ENCODE measurements at places on chromosomes 16 and 17.

- DNase-seq: no peak
Measured at GRCh38 chr17:78882540-78883088, 20.4 kb downstream of the CEP295NL start.

- no peak for DNase-seq
Measured at GRCh38 chr17:47697906-47698711, 4.1 kb downstream of the TBKBP1 start.

GRCh38 chr17:80005360-80006338 is 30.0 kb downstream of the TBC1D16 start:
- peak; percentile 65 for DNase-seq

DNA sequence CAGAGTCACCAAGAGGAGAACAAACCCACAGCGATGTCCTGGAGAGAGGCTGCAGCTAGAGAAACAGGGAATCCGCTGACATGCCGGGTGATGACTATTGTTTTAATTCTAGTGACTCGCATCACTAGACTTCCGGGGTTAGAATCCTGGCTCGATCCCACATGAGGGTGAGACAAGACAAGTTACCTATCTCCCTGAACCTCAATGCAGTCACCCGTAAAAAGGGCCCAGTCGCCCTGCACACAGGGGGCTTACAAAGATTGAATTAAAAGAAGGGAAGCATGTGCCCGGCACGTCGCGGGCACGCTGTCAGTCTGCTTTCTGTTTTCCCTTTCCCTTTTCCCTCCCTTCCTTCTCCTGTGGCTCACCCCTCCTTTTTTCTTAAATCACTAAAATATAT is 212.9 kb upstream of the FOXF1 start:
- DNase-seq: no peak

DNA sequence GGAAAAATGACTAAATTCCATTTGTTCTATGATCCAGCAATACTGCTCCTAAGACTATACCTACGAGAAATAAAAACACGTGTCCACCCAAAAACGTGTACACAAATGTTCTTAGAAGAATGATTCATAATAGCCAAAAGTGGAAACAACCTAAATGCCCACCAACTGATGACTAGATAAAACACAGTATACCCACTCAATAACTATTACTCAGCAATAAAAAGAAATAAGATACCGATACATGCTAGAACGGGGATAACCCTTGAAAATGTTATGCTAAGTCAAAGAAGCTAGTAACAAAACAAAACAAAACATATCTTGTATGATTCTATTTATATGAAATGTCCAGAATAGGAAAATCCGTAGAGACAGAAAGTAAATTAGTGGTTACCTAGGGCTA is 17.6 kb downstream of the CCL16 start:
- DNase-seq: no peak

- DNase-seq: no peak
Measured at GRCh38 chr16:31508706-31509195, 560 bp upstream of the RUSF1 start.

DNA sequence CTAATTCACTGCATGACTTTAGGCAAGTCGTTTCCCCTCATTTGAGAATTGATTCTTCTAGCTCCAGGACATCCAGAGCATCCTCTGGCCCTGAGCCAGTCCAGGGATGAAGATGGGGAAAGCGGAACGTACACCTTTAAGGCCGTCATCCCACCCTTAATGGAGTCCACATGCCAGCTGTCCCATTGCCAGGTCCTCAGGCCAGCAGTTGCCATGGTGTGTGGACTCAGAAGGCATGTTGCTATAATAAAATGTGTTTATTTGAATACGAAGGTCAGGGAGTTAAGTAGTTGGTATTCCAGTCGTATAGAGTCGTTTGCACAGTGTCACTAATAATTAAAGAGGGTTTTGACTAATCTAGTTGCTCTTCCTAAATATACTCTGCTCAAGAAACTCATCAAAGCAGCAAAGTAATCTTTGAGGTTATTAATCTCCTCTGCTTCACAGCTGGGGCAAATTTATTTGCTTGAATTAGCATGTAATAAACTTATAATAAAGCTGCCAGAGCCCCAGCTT is 30.4 kb downstream of the CCDC182 start:
- no peak for DNase-seq

GRCh38 chr17:76670718-76671122 is 27.2 kb upstream of the ST6GALNAC1 start:
- no peak for DNase-seq

DNA sequence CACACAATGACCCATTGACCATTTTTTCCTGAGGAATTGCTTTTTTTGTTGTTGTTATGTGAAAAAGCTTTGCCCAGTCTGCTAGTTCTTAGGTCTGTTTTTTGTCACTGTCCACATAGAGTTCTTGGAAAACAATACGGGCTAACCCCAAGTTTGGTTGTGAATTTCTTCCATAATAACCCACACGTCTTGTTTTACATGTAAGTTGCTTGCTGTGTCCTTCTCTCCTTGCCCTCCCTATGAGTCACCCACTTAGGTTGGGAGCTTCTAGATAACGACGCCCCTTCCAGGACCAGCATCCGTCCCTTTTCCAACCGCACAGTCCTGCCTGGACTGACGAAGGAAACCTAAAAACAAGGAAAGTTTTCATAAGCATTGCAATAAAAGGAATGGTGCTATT is 175.3 kb upstream of the HS3ST3A1 start:
- no peak for DNase-seq

GRCh38 chr17:8469964-8470363 is 34.3 kb downstream of the NDEL1 start:
- DNase-seq: no peak

DNA sequence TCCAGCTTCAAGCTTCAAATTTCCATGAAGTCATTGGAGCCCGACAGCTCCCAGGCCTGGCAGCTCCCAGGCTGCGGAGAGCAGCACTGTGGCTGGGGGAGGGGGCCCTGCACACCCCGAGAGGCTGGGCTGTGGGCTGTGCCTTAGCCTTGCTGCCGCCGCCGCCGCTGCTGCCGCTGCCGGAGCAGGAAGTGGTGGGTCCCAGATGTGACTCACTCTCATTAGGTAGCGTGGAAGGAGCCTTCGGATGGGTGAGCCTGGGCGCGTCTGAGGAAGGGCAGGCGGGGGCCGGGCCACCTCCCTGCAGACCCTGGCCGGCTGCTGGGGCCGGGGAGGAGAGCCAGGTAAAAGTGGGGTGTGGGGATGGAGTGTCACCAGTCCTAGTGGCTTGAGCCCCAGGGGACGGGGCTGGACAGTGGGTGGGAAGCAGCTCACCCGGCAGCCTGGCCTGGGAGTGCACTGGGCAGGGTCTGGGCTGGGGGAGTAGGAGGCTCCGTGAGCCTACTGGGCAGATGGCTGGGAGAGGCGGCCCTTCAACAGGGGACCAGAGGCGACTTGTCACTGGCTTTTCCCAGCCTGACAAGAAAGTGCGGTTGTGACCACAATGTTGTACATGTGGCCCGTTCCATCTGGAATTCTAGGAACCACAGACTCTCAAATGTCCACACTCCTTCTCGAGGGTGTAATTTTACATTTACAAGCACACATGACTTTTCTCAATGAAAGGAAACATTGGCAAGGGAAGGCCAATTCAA is at the start of gene ADCY7:
Gene ADCY7, plus strand, starts transcription at position 215 of the 755 bp plus-strand sequence. CDS start 21,629 bp downstream, outside the sequence.
- DNase-seq: peak; percentile 86

DNA sequence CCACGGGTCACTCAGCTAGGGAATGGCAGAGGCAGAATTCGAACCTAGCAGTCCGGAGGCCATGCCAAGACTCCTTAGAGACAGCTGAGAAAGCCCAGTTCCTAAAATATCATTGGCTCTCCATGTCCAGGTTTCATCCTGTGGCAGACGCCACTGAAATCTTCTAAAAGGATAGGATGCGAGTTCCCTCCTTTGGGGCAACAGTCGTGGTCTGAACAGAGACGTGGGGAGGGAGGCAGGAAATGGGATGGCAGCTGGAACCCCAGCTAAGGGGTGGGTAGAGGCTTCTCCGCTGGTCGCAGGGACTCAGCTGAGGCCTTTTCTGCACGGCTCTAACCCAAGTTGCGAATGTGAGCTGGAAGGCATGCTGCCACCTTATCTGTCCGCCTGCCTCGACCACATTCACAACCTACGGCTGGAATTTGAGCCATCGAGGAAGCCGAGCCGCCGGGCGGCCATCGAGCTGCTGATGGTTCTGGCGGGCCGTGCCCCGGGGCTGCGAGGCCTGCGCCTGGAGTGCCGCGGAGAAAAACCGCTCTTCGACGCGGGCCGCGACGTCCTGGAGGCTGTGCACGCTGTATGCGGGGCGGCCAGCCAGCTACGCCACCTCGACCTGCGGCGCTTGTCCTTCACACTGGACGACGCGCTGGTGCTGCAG is 1.9 kb upstream of the HSF4 start:
- DNase-seq: no peak

GRCh38 chr17:67865438-67865837 is 40.1 kb downstream of the BPTF start:
- DNase-seq: no peak

- DNase-seq: no peak
Measured at GRCh38 chr17:55440391-55440790, 18.8 kb upstream of the MMD start.

DNA sequence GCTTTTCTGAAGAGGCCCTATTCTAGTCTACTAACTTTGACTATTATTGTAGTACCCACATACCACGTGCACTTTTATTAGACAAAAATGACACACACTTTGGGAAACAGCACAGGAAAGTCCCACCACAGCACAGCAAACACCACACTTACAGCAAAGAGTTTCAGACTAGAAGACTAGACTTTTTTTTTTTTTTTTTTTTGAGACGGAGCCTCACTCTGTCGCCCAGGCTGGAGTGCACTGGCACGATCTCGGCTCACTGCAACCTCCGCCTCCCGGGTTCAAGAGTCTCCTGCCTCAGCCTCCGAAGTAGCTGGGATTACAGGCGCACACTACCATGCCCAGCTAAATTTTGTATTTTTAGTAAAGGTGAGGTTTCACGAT is 20.1 kb downstream of the YWHAE start:
- no peak for DNase-seq

DNA sequence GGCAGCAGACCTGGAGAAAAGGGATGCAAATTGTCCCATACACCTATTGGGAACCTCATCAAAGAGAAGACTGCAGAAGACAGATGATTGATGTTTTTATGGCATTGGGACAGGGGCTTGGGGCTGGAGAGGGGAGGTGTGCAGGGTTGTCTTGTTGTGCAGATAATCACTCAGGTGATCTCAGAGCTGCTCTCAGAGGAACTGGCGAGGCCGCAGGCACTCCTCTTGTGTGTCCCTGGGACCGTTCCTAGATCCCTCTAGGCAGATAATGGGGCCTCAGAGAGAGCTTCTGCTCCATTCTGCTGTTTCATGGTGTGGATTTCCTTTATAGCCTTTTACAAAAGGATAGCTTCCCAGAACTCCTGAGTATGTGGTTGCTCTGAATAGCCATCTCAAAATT is 1.6 kb downstream of the RNF213 start:
- no peak for DNase-seq

DNA sequence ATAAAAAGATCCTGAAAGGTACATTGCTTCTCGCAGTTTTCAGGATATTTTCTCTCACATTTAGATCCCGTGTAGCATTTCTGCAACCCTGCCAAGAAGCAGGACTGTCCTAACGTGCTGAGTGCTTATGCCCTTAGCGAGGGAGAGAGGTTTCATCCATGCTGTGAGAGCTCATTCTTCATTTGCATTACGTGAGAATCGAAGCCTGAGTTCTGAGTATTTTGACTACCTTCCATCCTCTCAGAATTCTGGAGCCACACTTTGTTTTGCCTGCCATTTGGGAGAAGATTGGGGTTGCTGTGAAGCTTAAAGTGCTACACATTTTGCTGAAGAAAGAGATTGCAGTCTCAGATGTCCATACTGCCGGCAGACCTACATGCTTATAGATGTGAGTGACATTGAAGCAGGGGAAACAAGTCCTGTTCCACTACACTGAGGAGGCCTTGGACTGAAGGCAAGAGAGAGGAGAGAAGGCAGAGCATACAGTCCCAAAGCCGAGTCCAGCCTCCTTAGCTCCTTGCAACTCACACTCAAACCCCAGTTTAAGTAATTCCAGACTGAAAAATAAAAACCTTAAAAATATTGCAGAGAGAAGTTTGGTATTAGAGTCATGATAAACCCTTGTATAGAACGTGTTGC is 183.0 kb downstream of the PRKCA start:
- DNase-seq: no peak

DNA sequence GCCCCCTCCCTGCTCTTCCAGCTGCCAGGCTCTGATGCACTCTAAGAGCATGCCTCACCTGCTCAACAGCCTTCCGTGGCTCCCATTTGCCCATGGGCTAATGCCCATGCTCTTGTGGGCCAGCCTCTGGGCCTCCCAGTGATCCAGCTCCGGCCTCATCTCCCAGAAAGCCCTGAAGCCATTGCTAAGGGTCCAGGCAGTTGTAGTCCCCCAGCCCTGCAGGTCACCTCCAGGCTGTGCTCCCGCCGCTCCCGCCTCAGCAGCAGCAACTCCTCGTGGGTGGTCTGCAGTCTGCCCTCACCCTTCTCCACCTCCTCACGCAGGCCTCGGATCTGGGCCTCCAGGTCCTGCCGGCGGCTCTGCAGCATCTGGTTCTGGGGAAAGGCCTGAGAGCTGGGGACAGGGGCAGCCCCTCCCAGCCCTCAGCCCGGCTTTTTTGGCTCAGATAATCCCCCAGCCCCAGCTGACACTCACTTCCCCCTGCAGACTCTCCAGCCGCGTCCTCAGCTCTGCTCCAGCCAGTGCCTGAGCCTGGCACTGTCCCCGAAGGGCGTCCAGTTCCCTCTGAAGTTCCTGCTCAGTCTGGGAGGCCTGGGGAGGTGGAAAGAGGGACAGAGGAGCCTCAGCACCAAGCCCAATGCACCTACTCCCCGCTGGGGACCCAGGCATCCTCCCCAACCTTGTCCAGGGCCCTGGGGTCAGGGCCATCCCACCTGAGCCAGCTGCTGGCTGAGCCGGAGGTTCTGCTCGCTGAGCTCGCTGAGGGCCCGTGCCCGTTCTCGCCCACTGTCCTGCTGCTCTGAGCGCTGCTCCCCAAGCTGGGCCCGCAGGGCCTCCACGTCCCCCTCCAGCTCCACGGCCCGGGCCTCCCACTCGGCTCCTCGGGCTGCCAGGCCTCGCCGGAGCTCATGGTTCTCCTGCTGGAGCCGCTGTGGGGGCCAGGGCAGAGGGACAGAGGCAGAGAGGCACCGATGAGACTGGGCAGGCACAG is 6.2 kb downstream of the BICDL2 start:
- no peak for DNase-seq

GRCh38 chr16:20849589-20850390 is 43.5 kb downstream of the REXO5 start:
- peak; percentile 73 for DNase-seq

DNA sequence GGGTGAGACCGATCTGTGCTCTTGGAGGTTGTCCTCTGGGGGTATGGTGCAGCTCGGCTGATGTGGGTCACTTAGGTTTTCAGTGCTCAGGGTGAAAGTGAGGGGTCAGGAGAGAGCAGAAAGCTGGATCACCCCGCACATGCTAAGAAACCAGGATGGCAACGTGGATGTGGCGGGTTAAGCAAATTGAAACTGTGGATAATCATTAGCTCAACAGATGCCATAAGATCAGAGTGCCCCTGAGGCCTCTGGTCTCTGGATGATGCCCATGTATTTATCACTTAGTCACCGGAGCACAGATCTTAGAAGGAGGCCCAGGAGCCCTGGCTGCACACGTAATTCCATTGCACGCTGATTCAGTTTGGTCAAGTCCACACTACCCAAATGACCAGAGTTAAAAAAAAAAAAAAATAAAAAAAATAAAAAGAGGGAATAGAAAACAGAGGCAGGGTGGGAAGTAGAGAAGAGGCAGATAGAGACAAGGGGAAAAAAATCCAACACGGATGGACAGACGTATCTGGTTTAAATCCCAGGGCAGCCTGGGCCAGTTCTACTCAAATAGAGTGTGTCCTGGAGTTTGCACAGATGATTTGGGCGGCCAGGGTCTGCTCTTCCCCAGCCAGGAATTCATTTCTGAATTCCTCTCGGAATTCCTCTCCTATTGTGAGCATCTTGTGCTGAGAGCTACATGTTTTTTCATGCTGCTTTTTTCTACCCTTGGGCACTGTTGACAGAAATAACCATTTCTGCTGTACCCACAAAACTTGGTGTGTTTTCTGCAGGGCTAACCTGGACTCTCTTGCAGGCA is 378.3 kb downstream of the CPPED1 start:
- DNase-seq: no peak
